ENCODE measurements at places on chromosomes 5 and 9. TPM values are rescaled to one million over a fixed set of nuclear protein-coding genes. Genes with fewer than 3 reads are reported as not detected.

SLC36A2 gene
- total RNA-seq: not detected

HEMGN gene
- total RNA-seq: 1.6 TPM

TRPM3 gene
- not detected for total RNA-seq

GRCh38 chr9:135478829-135479468 is 633 bp upstream of the PPP1R26 start:
- DNase-seq: no peak

DNA sequence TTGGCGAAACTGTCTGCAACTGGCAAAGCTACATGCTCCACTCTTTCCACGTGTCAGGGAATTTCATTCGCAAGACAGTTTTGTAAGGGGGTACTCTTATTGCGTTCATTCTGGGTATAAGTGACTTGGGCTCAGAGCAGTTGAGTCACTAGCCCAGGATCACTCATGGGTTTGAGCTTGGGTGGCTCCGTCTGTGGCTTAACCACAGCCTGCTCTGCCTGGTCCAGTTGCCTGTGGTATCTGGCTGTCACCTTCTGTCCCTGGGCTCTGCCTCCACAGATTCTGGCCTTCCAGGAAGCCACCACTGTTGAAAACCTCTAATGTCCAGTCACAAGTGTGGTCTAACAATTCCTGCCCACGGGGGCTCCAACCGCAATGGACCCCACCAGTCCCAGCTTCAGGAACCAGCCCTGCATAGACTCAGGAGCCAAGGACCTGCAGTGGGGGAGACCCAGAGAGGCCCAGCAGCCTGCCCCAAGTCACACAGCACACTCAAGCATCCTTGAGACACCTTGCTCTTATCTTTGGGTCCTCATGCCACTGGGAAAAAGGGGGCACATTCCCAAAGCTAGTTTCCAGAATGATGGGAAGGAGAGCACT is 10.4 kb downstream of the KIF12 start:
- DNase-seq: no peak

GRCh38 chr5:105762728-105763127 is 1908.0 kb downstream of the EFNA5 start:
- DNase-seq: no peak

DNA sequence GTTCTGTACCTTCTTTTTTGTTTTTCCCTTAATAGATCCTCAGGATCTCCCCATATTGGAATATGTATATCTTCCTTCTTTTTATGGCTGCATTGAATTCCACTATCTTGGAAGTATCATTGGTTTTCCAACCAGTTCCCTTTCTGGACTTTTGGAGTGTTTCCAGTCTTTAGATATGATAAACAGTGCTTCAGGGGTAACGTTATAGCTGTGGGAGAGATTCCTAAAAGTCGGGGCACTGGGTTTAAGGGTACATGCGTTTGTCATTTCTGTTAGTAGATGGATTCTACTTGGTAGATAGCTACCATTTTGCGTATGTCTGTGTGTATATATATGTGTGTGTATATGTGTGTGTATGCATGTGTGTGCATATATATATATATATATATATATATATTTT is 42.0 kb downstream of the EXOSC2 start:
- no peak for DNase-seq

All from activated CD8-positive, alpha-beta T cell treated with anti-CD3 and anti-CD28 coated beads, Interleukin-2, amount 10 ng/mL, durations not matched to agents 7 days and 5 days (primary cell).